ENCODE measurements at places on chromosomes 4 and X.

- DNase-seq, result no peak
These were observed 19.0 kb downstream of the GAB1 start for GRCh38 chr4:143355540-143356217.

- no peak for DNase-seq
These were observed 47.1 kb upstream of the SORBS2 start for GRCh38 chr4:185859111-185859510.

- DNase-seq, result no peak
These were observed 29.9 kb downstream of the C4orf51 start for GRCh38 chr4:145709843-145710242.

DNA sequence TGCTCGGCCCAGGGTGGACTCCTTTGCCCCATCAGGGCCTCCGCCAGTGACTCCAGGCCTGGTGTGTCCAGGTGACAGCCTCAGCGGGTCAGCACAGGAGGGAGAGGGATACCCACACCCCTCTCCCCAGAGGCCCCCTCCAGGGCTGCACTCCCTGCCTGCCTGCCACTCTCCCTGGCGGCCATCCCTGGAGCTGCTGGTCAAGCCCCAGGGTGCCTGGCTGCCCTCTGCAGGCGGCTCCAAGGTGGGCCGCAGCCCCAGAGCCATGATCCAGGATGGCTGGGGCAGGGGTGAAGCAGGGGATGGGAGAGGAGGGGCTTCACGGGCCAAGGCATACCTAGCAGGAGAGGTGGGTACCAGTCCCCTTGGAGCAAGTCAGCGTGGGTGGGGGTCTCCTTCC lies 3.8 kb downstream of the FGFRL1 start:
- no peak for DNase-seq

- no peak for DNase-seq
These were observed 1520.7 kb downstream of the ARAP2 start for GRCh38 chr4:34723605-34724004.

DNA sequence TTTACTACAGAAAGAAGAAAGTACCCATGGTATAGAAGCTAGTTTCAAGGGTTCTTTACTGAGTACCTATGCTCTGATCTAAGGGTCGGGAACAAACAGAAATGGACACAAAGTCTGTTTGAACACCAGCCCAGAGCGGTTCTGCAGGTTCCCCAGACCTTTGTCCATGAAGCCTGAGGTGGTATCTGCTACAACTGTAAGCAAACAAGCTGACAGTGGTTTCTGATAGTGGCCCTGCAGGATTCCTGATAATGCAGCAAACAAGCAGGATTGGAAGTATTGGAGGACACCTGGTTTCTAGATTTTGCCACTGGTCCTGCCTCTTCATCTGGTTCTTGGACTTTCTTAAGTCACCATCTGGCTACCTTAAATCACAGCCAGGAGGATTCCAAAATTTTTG lies 23.7 kb downstream of the SMPX start:
- DNase-seq, result no peak

DNA sequence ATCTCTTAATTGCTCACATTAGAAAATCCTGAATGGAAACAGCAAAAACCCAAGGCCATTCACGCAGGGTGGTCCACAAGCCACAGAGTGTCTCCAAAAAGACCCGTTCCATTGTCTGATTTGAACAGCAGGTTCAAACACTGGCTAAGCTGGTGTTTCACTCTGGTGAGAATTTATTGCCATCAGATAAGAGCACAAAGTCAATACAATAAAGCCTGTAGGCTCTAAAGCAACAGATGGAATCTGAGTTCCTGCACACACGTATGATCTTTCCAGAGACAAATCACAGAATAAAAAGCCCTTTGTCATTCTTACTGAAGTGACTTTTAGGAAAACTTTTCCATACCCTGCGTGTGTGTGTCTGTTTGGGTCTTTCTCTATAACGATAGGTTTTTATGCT lies 5.1 kb upstream of the SFRP2 start:
- DNase-seq, result no peak

DNA sequence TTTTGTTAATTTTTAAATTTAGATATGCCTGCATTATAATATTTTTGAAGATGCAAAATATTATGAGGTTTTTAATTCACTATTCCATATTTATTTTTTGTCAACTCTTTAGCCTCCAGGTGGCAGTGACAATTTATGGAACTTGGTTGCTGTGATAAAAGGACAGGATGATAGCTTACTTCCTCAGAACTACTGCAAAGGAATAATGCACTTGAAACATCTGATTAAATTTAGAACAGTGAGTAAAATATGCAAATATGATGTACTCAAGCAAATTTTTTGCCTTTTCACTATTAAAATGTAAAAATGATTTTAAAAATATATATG lies 45.1 kb downstream of the SPATA4 start:
- DNase-seq, result no peak

All from GM12892 (cell line).